ENCODE measurements at places on chromosomes 6 and 20. TPM values are rescaled to one million over a fixed set of nuclear protein-coding genes. Genes with fewer than 3 reads are reported as not detected.
A peak's percentile ranks its signal among the peaks of the same experiment; 100 is the strongest.

ZNF311 gene
- total RNA-seq, result 5.1 TPM

TNF gene
- not detected for total RNA-seq

TFAP2D gene
- total RNA-seq, result not detected

OR2J1 gene
- total RNA-seq, result not detected

GSTA1 gene
- not detected for total RNA-seq

RSPH9 gene
- 0.22 TPM for total RNA-seq

TREM1 gene
- not detected for total RNA-seq

POU5F1 gene
- total RNA-seq, result 48.8 TPM

FNDC11 gene
- total RNA-seq, result 9.3 TPM

- H3K4me1 ChIP-seq, result no peaks in the 10 kb centered on the region
- no peak for DNase-seq
- no peak overlapping the region for H3K27ac ChIP-seq
- no peaks in the 10 kb centered on the region for H3K27me3 ChIP-seq
- no peaks in the 10 kb centered on the region for H3K36me3 ChIP-seq
- H3K4me3 ChIP-seq, result no peak overlapping the region
Observed at GRCh38 chr6:111358454-111358853, 124.6 kb downstream of the REV3L start.

DNA sequence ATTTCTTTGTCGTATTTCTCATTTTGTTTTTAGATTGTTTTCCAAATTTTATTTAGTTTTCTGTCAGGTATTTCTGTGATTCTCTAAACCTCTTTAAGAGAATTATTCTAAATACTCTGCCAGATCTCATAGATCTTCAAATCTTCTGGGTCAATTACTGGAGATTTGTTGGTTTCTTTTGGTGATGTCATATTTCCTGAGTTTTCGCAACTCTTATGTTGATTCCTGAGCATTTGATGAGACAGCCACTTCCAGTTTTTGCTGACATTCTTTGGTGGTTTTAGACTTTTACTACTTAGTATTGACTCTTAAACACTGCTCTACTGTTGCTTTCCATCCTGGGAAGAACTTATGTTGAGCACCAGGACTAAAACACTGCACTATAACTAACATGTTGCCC, 21.9 kb downstream of the ADGB start:
- peaks cover 4% of the 10 kb centered on the region for H3K36me3 ChIP-seq
- no peak overlapping the region for H3K4me3 ChIP-seq
- peaks cover 4% of the 10 kb centered on the region for H3K4me1 ChIP-seq
- peaks cover 3% of the 10 kb centered on the region for H3K27me3 ChIP-seq

- no peak overlapping the region for H3K27ac ChIP-seq
- H3K36me3 ChIP-seq, result no peaks in the 10 kb centered on the region
- DNase-seq, result no peak
- H3K4me3 ChIP-seq, result no peak overlapping the region
Observed at GRCh38 chr6:7974938-7975763, 64.6 kb upstream of the TXNDC5 start.

DNA sequence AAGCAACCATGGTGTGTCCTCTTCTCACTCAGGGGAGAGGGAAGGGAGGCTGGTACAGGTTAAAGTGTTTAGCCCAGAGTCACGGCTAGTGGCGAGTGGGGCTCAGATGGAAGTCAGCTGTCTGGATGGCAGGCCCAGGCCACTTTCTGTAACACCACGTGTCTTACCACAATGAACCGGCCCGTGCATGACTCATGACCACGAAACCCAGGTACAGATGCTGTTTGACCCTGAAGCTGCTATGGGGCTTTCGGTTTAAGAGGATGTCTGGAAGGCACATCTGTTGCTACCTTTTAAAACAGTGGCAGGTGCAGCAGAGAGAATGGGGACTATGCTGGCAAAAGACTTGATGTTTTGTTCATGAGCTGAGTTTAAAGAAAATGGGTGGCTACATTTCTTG, 36.5 kb upstream of the MPC1 start:
- no peak for DNase-seq
- no peak overlapping the region for H3K27ac ChIP-seq
- H3K36me3 ChIP-seq, result peaks cover 20% of the 10 kb centered on the region
- no peak overlapping the region for H3K4me3 ChIP-seq

DNA sequence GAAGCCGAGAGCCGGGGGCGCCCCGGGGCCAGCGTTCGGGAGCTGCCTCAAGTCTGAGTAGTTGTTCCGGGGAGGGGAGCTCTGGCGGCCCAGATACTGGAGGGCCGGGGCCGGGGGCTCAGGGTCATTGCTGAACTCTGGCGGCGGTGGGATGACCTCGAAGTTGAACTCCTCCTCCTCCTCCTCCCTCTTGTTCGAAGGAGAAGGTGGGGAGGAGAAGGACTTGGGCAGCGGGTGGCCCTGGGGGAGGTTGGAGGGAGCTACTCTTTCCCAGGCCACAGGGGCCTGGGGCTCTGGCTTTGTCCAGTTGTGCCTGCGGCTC, 37.7 kb downstream of the C6orf132 start:
- no peak overlapping the region for H3K27ac ChIP-seq
- H3K4me1 ChIP-seq, result peaks cover 1% of the 10 kb centered on the region
- DNase-seq, result peak; percentile 28

DNA sequence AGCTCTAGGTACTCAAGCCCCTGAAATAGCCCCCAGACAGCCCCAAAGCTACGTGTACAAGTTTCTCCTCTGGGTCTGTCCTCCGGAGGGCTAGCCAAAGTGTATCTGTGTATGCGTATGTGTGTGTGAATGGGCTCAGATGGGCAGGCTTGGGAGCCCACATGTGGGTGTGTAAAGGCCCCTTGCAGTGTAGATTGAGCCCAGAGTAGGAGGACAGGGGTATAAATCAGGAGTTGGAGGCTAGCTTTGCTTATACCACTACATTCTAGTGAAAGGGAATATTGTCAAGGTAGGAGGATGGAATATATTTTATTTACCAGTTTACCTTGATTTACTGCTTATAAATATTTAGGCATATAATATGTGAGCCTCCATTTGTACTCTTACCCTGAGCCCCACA, 9.0 kb upstream of the MAP3K7 start:
- H3K27ac ChIP-seq, result no peak overlapping the region
- no peak overlapping the region for H3K4me3 ChIP-seq
- H3K27me3 ChIP-seq, result no peaks in the 10 kb centered on the region
- H3K36me3 ChIP-seq, result no peaks in the 10 kb centered on the region

DNA sequence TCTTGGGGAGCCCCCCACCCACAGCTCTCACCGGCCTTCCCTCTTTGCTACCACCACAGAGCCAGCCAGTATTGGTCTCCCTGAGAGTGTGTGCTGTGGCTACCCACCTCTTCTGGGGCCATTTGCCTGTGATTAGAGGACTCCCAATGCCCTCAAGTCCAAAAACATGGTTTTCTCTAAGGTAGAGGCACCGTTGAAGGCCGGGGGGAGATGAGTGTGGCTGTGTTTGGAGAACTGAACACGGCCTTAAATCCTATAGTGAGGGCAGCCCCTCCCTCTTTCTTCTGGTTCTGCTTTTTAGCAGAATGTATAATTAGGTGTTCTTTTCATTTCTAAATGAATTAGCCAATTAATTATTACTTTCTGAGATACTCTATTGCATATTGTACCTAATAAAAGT, 2.5 kb downstream of the CCR6 start:
- H3K4me1 ChIP-seq, result peaks cover 3% of the 10 kb centered on the region
- H3K4me3 ChIP-seq, result no peak overlapping the region
- H3K36me3 ChIP-seq, result no peaks in the 10 kb centered on the region

GRCh38 chr20:59603176-59603575, 1.2 kb upstream of the PHACTR3 start:
- H3K36me3 ChIP-seq, result peaks cover 1% of the 10 kb centered on the region
- peaks cover 22% of the 10 kb centered on the region for H3K27me3 ChIP-seq
- H3K27ac ChIP-seq, result no peak overlapping the region

DNA sequence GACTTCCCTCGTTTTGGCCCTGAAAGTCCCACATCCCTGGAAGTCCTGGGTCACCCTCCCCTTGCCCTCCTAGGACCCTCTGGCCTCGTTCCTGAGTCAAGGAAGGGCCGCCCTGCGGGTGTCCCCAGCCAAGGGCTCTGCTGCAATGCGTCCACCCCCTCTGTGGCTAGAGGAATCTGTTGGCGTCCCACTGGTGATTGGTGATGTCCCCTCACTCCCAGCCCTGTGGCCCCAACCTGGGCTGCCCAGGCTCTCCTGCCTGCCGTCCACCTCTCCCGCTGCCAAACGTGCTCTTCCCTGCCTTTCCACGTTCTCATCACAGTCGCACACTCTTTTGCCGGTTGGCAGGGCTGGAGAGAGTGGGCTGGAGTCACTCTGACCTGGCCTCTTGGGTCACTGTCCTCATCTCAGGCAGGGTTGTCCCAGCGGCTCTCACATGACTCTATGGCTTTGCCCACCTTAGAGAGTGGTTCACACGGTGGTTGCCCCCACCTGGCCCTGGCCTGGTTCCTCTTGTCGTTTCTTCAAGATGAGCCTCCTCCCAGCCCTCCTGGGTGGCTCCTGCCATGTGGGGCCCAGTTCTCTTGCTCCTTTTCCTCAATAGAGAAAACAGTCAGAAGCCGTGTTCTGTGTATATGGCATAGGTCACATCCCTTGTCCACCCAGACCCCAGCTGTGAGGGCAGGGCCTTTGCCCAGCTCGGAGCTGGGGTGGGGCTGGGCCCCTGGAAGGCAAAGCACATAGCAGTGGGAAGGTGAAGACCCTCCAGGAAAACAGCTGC, 100.9 kb downstream of the TMEM242 start:
- DNase-seq, result no peak
- H3K36me3 ChIP-seq, result no peaks in the 10 kb centered on the region
- H3K4me1 ChIP-seq, result peaks cover 37% of the 10 kb centered on the region
- no peak overlapping the region for H3K4me3 ChIP-seq

DNA sequence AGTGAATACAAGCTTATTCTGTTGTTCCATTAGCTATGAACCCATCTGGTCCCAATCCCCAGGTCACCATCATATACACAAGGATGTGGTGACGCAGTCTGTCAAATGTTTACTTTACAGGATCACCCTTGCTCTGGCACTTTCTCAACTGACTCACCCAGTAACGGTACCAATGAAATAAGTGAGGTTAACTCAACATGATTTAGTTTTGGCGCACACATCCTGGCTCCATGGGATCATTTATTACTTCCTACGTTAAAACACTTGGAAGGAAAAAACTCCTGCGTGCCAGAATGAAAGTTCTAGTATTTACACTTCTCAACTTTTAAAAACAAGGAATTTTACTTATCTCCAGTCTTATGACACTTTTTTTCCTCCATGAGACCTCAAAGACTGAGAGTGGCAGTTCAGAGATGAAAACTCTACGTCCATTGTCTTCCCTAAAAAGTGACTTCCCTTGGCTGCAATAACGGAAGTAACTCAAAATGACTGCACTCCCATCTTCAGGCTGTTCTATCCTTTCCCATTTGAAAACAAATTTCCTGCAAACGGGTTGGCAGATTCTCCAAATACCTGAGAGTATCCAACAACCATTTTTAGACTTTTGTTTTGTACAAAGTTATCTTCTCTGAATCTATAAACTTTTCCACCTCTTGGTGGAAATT, 15.9 kb downstream of the AGPAT4 start:
- H3K4me1 ChIP-seq, result peaks cover 15% of the 10 kb centered on the region
- H3K27me3 ChIP-seq, result no peaks in the 10 kb centered on the region
- H3K4me3 ChIP-seq, result no peak overlapping the region
- peak overlapping the region; percentile 0 for H3K27ac ChIP-seq
- no peak for DNase-seq
- H3K36me3 ChIP-seq, result peaks cover 7% of the 10 kb centered on the region

GRCh38 chr6:148608199-148608951, 138.5 kb upstream of the UST start:
- H3K27me3 ChIP-seq, result no peaks in the 10 kb centered on the region
- no peaks in the 10 kb centered on the region for H3K36me3 ChIP-seq
- no peaks in the 10 kb centered on the region for H3K4me1 ChIP-seq
- no peak for DNase-seq
- H3K27ac ChIP-seq, result no peak overlapping the region

GRCh38 chr20:50188879-50189680, 1.6 kb upstream of the CEBPB start:
- H3K27me3 ChIP-seq, result peaks cover 6% of the 10 kb centered on the region
- H3K4me3 ChIP-seq, result no peak overlapping the region
- no peak overlapping the region for H3K27ac ChIP-seq
- H3K36me3 ChIP-seq, result no peaks in the 10 kb centered on the region
- H3K4me1 ChIP-seq, result peaks cover 5% of the 10 kb centered on the region
- no peak for DNase-seq

- no peaks in the 10 kb centered on the region for H3K4me1 ChIP-seq
- H3K27ac ChIP-seq, result peak overlapping the region; percentile 26
- H3K27me3 ChIP-seq, result peaks cover 3% of the 10 kb centered on the region
- peaks cover 13% of the 10 kb centered on the region for H3K36me3 ChIP-seq
- DNase-seq, result no peak
Observed at GRCh38 chr6:157586476-157587126, 205.6 kb downstream of the ZDHHC14 start.

GRCh38 chr6:148818939-148819575, 72.2 kb downstream of the UST start:
- H3K27ac ChIP-seq, result no peak overlapping the region
- no peak overlapping the region for H3K4me3 ChIP-seq
- no peaks in the 10 kb centered on the region for H3K27me3 ChIP-seq
- H3K4me1 ChIP-seq, result peaks cover 19% of the 10 kb centered on the region

DNA sequence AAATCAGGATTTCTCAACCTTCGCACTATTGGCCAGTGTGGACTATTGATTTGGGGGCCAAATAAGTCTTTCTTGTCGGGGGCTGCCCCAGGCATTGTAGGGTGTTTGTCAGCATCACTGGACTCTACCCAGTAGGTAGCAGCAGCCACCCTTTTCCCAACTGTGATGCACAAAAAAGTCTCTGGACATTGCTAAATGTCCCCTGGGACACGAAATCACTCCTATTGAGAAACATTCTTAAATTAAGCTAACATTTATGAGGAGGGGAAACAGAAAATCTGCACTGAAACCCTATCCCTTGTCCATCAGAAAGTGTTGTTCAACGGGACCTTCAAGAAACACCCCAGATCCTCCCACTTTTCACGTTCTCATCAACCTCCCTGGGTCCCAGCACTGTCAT, 54.2 kb downstream of the NFATC2 start:
- no peak overlapping the region for H3K27ac ChIP-seq
- no peaks in the 10 kb centered on the region for H3K36me3 ChIP-seq
- peaks cover 13% of the 10 kb centered on the region for H3K4me1 ChIP-seq
- no peak overlapping the region for H3K4me3 ChIP-seq

- H3K4me3 ChIP-seq, result peak overlapping the region; percentile 94
- peak; percentile 75 for DNase-seq
- peaks cover 42% of the 10 kb centered on the region for H3K27me3 ChIP-seq
- peak overlapping the region; percentile 69 for H3K27ac ChIP-seq
- H3K36me3 ChIP-seq, result no peaks in the 10 kb centered on the region
Observed at GRCh38 chr20:31608251-31608945, 3.3 kb downstream of the ID1 start.

GRCh38 chr6:79777713-79778579, 146.8 kb downstream of the SH3BGRL2 start:
- H3K36me3 ChIP-seq, result no peaks in the 10 kb centered on the region
- H3K27me3 ChIP-seq, result no peaks in the 10 kb centered on the region
- H3K4me1 ChIP-seq, result peaks cover 21% of the 10 kb centered on the region

DNA sequence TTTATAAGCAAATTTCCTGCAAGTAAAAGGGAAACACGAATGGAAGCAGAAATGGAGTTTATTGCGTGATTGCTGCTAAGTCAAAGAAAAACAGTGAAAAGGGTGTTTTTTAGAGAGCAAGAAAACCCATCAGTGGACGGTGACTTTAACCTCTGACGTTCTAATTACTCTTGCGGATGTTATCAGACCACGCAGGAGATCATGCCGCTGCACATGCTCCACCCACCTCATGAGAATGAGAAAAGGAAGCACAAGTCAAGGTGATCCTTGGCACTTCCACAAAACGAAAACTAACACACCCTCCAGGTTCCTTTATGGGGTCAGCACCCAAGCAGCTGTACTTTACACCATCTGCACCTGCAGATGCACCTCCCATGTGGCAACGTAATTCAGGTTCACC, 45.0 kb downstream of the LYRM4 start:
- no peaks in the 10 kb centered on the region for H3K36me3 ChIP-seq
- no peak overlapping the region for H3K4me3 ChIP-seq
- no peak for DNase-seq
- peaks cover 24% of the 10 kb centered on the region for H3K4me1 ChIP-seq
- no peak overlapping the region for H3K27ac ChIP-seq
- H3K27me3 ChIP-seq, result peaks cover 1% of the 10 kb centered on the region

Measured in glutamatergic neuron (in vitro differentiated cells).